Activated CD8-positive, alpha-beta T cell treated with anti-CD3 and anti-CD28 coated beads for 36 hours (primary cell): ENCODE measurements at places on chromosomes 5 and 9.

GRCh38 chr5:1926071-1926440 is 43.3 kb upstream of the IRX4 start:
- no peak for DNase-seq

DNA sequence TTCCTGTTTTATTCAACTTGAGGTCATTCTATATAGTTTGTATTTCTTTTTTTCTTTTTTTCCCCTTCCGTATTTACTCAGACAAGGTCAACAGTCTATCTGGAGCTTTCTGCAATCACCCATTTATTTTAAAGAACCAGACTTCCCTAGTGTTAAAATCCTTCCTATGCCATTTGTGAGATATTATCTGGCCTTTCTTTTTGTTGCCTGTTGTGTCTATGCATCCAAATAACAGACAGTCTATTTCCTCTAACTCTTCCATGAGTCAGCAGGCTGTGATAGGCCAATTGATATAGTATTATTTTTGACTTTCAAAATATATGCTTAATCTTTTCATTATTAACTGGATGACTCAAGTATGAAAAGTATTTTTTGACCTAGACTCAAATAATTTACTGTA is 291.2 kb upstream of the PTPRD start:
- no peak for DNase-seq

DNA sequence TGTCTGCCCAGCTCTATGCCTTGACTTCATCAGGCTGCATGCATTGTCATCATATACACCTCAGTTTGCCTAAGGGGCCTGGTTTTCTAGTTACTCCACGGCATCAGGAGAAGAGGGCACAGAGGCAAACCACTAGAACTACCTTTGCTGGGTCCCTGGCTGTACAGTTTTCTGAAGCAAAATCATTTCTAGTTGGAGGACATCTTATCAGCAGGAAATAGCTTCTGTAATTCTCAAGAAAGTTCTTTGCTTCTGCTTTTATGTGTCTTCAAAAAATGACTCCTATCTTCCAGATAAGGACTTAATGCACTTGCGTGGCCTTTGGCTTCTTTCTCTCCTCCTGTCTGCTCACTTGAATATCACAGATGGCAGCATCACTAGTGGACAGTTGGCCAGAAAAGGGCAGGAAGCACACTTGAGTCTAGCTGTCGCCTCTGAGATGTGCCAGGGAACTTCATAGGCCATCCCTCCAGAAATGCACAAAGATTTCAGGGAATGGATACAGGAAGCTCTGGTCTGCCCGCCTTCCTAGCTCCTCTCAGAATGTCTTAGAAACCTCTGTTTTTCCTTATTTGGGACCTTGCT is 22.4 kb upstream of the LTC4S start:
- DNase-seq = no peak

DNA sequence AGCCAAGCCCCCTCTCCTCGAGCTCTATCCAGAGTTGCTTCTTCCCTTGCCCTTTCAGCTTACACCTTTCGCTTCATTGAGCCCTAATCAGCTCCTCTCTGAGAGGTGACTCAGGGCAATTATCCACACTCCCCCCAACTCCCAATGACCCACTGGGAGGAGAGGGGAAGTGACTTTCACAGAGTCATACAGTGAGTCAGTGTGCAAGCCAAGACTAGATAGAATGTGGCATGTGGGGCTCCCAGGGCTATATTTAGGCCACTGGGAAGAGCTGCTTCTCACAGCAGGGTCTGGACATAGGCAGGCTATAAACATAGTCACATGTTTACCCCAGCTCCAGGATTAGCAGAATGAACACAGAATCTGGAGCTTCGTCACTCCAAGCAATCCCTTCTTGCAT is 57.4 kb downstream of the NRG2 start:
- no peak for DNase-seq

- DNase-seq = no peak
Observed at GRCh38 chr5:76604838-76605237, 18.4 kb downstream of the F2RL2 start.

DNA sequence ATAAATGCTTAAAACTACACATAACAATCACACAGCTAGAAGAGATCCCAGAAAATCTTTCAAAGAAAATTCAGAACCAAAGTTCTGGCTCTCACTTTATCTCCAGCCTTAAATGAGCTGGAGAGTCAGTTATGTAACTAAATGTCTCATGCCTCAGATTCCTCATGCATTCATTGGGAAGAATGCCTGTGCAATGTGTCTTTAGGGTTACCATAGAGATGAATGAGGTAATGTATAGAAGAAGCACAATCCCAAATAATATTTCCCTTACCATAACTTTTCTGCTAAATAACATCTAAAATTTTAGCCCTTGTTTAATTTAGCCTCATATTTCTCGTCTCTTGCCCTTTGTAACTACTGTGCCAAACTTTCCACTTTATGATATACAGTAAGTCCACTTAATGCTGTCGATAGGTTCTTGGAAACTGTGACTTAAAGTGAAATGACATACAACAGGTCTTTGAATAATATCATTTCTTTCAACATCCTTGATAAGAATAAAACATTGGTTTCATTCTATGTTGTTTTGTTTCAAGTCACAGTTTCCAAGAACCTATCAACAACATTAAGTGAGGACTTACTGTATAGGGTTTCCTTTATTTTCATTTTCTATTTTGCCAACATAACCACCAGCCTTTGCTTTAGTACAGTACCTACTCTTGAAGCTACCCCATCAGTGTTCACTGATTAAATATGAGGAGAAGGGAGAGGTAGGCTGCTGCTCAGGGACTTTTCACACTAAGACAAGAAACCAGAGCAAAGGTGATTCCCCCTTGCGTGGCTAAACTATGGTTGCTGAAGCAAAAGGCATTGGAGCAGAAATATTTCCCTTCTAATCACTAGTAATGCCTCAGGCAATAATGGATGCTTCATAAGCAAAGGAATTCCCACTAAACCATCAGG is 295.7 kb upstream of the PTGER4 start:
- DNase-seq = peak; percentile 50

DNA sequence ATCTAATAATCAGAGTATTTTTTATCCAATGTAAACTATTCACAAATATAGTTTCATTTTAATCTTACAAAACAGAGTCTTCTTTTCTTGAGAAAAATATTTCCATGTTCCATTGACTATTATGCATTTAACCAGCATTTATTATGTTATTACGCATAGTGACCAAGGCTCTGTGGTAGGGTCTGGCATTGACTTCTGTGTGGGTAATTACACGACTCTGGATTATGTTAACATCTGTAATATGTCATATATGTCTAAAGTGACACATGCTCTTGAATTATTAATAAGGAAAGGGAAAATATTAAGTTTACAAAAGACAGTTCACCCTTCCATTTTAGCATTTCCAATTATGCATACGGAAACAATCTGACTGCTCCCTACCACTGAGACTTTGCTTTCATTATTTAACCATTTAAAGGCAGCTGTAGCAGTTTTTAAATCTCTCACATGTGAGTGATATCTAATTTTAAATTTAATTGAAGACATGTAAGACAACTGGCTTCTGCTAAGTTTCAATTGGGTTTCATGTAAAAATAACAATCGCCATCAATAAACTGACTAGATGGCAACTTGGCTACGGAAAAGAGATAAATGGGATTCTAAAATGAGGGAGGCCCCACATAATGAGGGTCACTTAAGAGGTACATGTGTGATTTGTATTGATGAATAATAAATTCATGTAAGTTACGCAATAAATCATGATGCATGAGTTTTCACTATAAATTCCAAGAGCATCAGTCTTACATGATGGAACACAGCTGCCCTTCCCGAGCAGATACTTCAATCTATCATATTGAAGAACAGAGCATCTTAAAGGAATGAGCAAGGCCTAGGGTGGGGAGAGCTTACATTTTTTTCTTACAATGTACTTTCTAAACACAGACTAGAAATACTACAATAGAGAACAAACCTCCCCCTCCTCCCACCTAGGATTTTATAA is 1056.8 kb downstream of the MAT2B start:
- DNase-seq = no peak

DNA sequence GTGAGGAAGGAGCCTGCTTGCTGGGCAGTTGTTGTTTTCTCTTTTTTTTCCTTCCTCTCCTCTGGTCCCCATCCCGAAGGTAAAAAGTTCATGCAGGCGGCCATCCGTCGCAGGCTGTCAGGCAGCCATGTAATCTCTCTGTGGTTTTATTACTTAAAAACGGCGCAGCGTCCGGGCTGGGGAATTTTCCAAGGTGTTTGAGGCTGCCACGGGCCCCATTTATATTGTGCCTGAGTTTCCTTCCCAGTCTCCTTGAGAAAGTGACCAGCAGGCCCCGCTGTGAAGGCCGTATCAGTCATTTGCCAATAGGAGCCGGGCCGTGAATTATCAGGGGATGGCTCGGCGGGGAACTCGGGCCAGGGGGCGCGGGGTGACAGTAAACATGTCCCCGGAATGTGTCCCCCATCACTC is 289.7 kb downstream of the PBX3 start:
- DNase-seq = no peak

DNA sequence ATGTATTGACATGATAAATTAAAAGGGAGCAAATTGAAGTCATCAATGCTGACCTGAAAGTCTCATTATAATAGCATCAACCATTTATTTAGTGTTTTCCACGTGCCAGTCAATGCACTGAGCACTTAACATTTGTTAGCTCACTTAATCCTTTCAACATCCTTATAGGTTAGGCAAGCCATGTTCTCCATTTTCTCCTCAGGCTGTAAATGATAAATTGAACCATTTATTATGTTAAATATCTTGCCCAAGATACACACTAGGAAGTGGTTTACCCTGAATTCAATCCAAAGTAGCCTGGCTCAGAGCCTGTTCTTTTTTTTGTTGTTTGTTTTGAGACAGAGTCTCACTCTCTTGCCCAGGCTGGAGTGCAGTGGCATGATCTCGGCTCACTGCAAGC is 25.0 kb upstream of the SNX2 start:
- DNase-seq = no peak

DNA sequence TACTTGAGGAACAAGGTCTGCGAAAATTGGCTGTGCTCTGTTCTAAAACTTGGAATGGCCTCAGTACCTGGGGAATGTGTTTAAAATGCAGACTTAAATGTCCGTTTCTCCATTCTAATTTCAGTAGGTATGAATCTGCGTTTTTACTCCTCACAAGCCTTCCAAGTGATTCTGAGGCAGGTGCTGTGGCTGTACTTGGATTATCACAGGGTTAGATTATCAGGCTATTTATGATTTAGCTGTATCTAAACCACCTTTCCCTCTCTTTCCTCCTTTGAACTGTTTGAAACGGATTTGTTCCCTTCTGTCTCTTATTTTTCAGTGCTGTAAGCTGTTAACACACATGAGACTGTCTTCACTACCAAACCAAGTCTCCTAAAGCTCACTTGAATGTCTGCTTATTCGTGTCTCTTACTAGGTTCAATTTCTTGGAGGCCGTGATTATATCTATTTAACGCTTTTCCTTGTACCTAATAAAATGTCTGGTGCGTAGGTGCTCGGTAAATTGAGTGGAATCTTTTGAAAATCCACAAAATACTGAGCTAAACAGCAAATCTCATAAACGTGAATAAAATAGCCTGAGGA is 714 bp upstream of the CETN3 start:
- no peak for DNase-seq

- no peak for DNase-seq
Observed at GRCh38 chr9:98364086-98364485, 108.6 kb upstream of the TBC1D2 start.

DNA sequence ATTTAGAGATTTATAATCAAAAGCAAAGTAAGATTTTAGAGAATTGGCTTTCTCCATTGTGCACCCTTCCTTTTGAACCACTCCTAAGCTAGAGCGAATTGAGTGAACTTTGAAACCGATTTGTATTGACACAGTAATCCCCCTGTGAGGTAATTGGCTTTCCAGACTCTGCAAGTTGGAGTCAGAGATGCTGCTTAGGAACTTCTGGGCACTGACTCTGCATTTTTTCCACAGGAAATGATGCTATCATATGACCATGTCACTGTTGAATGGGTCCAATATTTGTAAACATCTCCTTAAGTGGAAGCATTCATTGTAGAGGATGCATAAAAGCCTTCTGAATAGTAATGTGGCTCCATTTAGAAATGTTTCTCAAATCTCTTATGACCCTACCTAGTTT is 394.4 kb upstream of the ZNF608 start:
- DNase-seq = no peak

- no peak for DNase-seq
Observed at GRCh38 chr5:178535299-178536175, 54.7 kb downstream of the COL23A1 start.
